ENCODE measurements at places on chromosomes 11 and 22.

- DNase-seq = peak; percentile 45
Observed at GRCh38 chr11:35714882-35715627, 52.5 kb downstream of the TRIM44 start.

DNA sequence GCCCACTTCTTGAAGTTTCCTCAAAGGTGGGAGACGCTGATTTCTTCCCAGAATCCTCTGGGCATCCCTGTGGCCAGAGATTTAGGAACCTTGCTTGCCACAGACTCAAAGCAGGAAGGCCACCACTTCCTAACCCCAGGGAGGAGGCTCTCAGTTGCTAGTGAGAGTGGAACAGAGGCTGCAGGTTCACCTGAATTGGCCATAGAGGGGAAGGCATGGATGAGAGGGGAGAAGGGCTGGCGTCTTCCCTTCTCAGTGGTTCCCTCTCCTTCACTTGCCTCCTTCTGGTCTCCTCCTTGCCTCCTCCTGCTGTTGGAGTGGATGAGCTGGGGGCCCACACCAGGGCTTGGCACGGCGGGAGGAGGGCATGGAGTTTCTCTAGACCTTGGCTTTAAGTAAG is 185.7 kb downstream of the ADAMTS15 start:
- DNase-seq = no peak

DNA sequence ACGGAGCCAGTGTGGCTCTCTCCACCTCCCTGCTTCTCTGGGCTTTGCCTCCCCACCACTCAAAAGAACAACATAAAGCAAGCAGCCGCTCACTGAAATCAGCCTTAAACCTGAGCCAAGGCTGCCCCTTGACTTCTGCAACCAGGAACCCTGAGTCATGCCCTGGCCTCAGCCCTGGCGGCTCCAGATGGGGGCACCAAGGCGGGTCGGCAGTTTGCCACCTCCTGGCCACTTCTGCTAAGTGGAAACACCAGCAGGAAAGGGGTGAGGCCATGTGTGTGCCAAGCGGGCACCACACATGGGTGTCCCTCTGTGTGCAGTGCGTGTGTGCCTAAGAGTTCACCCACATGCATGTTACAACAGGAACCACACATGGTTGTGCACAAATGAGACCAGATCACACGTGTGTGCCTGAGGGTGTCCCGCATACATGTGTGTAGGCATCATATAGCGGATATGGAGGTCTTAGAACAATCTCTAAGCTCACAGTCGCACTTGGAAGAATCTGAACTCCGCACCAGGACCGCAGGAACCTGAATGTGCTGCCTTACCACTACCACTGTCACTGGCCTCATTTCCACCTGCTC is 221.2 kb downstream of the MN1 start:
- DNase-seq = no peak

DNA sequence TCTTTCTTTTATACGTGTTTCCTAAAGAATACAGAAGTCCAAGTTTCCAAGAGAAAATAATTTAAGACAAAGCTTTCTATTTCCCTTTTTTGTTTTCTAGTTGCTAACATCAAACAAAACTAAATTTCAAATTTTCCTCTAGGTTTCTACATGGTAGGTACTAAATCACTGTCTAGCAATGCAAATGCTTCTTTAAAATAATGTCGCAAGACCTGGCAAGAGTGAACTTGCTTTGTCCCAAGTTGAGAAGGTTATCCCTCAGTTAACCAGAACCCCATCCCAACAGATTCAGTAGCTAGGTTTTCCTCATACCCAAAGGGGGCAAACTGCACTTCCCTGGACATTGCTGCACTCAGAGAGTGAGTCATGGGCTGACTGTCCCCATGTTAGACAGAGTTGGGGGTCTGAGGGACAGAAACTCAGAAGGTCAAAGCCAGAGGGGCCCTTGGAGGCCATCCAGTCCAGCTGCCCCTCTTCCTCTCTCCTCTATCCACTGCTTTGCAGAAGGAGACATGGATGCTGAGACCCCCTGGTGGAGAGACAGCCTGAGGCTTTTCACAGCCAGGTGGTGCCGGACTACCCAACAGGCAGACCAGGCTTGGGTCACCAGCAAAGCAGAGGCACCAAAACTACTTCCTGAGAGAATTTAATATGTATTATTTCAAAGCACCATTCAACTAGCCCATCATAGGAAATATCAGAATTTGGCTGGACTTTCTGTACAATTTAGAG is 23.1 kb downstream of the OR2AT4 start:
- DNase-seq = no peak

DNA sequence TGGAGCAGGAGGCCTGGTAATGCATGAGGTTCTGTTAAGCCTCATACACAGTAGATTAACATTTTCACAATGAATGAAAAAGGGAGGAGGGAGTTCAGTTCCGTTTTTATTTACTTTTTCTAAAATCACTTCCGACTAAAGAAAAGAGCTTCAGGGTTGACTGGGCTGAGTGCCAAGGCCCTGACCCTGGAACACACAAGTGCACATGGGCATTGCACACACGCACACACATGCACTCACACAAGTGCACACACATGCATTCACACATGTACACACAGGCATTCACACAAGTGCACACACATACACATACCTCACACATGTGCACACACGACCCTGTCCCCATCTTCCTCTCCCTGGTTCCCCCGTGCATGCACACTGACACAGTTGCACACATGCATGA is 303.3 kb downstream of the BRD1 start:
- no peak for DNase-seq

DNA sequence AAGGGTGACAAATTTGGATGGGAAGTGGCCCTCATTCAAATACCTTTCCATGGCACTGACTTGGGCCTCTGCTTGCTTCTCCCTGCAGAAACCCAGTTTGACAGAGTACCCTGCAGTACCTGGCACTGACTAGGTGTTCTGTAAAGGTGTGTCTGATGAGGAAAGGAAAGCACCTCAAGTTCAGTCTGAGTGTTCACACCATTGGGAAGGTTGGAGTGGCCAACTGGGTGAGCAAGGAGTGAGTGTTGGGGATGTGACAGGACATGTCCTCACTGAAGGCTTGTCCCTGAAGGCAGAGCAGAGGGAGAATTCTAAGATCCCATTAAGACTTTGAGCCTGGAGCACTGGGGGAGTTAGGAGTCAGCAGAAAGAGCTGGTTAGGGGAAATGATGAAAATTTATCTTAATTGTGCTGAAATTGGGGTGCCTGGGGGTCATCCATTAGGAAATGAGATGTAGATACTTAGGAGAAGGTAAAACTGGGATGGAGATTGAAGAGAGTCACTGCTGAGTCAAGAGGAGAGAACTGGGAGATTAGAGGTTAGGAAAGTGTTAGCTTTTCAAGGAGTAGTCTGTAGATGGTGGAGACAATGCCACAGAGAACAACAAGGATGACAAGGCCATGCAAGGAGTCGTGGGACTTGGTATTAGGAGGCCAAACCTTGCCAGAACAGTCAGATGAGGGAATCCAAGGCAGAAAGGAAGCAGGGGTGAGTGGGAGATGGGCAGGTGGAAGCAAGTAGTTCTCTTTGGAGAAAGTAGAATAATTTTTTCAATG is 6.1 kb downstream of the SREBF2 start:
- no peak for DNase-seq

GRCh38 chr11:119673759-119674336 is 55.2 kb downstream of the NECTIN1 start:
- peak; percentile 46 for DNase-seq

DNA sequence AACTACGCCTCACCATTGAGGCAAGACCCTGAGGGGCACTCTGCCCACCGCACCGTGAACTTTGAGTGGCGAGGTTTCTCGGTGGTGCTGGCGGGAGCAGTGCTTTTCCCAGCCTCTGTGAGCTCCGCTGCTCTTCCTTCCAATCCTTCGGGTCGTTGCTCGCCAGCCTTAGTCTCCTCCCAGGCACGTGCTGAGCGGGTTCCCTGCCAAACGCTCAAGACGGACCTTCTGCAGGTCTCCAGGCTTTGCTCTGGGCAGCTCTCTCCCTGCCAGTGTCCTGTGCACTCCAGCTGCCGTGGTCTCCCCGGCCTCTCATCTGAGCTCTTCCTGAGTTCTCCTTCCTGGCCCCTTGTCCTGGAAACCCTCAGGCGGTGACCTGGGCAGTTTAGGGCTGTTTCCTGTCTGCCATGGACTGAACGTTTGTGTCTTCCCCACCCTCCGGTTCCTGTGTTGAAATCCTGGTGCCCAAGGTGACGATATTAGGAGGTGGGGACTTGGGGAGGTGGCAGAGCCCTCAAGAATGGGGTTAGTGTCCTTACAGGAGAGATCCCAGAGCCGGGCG is 11.2 kb upstream of the MUC6 start:
- DNase-seq = no peak

DNA sequence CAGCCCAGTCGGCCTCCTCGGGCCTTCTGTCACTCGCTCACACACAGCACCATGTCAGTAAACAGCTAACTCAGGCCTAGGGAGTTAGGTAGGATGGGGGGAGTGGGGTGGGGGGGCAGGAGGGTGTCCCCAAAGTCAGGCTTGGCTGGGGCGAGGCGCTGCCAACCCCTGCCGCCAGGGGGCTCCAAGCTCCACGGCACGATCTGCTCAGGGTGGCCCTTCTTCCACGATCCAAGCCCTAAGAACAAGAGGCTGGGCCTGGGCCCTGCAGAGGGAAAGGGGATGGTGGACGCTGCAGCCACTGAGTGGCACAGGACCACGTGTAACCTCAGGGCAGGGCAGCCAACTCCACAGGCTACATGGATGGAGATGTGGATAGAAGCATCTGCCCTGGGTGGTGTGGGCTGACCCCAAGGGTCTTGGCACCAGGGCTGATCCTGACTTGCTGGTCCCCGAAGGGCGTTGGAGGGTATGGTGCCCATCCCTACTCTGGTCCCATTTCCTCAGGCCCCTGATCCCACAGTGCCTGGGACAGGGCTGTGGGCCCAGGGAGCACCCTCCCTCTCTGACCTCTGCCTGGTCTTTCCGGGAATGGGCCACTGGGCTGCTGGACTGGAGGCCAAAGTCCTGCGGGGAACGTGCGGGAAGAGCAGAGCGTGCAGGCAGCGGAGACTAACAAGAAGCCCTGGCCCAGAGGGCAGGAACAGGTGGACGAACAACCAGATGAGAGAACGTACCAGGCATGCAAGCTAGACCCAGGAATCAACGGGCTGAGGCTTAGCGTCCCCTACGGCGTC is 29.1 kb upstream of the TXNRD2 start:
- peak; percentile 79 for DNase-seq

DNA sequence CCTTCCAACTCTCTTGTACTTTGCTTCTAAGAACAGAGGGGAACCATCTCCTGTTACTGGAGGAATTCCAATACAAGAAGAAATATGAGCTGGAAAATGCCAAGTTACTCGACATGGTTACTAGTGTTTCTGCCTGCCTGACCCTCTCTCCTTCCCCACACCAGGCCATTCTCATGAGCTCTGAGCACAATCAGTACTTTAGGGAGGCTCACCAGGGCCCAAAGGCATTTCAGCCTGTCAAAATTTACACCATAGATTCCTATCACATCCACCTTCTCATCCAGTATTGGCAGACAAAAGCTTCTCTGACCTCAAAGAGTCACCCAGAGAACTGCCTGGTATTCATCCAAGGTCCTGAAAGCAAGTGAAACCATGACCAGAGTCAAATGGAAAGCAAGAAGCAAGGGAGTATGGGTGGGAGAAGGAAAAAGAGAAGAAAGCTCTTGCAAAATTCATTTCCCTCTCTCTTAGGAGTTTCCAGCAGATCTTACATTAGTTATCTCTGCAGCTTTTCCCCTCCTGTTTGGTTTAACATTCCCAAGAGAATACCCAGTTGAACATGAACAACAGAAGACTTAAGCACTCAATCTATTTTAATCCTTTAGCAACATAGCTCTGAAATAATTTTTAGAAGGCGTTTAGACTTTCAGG is 58.7 kb upstream of the NCAM1 start:
- DNase-seq = no peak

DNA sequence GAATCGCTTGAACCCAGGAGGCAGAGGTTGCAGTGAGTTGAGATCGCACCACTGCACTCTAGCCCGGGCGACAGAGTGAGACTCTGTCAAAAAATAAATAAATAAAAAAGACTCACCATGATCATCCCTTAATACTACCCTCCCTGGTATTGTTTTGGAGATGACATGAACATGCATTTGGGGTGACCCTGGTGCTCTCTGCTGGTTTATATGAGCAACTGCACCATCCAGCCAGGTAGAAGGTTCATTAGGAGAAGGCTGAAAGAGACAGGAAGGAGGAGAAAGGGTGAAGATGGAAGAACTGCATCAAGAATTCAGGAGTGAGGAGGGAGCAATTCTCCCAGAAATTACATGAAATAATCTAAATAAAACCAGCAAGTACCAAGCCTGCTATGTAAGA is 37.8 kb downstream of the SLC5A1 start:
- DNase-seq = peak; percentile 50

DNA sequence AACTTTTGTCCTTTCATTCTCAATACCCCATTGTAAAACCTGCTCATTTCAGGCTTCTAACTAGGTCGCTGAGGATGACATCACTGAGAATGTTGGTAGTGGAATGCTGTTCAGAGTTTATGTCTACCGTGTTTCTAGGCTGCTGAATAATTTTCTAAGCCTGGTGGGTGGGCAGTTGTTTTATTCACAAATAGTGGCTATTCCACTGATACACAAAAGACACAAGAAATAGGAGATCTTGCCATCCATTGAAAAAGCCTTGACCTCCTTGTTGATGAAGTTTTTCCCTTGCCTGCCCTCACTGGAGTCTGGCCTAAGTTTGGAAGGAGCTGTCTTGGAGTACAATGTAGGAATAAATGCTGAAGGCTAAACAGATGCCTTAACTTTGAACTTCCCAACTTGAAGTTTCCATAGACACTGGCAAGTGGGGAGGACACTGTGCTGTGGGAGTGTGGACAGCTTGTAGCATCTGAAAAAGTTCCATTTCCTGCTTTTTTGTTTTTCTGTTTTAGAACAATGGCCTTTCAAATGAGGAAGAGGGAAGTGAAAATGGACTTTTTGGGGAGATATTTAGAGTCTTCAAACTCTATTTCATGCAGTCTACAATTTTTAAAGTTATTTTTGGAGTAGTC is 59.2 kb downstream of the TRIM44 start:
- no peak for DNase-seq

DNA sequence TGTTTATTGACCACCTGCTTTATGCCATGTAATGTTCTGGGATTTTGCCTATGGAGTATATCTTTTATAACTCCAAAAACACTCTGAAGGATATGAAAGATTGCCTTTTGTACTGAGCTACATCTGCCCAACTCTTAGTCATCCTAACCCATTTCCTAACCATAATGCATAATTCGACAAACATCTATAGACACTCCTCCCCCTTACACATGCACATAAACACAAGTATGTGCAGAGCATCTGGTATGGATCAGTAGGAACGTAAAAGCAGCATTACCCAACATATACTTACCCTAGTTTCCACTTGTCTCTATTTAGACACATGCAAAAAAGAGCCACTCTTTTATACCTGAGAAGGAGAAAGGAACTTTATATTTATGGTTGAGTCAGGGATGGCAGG is 272.8 kb downstream of the FAM76B start:
- DNase-seq = no peak
